ENCODE measurements at places on chromosomes 3 and 15.

DNA sequence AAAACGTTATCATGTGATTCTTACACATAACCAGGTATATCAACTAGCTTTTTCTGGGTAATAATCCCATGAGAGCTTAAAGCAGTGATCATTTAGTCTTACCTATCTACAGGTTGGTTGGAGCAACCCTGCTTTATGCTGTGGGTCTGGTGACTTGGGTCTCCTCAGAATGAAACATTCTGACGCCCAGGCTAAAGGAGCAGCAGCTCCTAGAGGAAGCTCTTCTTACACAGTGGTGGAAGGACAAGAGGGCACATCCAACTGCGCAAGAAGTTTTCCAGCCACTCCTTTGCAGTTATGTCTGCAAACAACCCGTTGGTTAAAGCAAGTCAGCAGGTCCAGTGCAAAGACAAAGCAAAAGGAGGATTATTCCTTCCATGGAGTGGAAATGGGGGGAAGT lies 377.5 kb downstream of the EDEM1 start:
- DNase-seq, result no peak

GRCh38 chr3:112555535-112556170 lies 6.1 kb downstream of the ATG3 start:
- DNase-seq, result no peak

DNA sequence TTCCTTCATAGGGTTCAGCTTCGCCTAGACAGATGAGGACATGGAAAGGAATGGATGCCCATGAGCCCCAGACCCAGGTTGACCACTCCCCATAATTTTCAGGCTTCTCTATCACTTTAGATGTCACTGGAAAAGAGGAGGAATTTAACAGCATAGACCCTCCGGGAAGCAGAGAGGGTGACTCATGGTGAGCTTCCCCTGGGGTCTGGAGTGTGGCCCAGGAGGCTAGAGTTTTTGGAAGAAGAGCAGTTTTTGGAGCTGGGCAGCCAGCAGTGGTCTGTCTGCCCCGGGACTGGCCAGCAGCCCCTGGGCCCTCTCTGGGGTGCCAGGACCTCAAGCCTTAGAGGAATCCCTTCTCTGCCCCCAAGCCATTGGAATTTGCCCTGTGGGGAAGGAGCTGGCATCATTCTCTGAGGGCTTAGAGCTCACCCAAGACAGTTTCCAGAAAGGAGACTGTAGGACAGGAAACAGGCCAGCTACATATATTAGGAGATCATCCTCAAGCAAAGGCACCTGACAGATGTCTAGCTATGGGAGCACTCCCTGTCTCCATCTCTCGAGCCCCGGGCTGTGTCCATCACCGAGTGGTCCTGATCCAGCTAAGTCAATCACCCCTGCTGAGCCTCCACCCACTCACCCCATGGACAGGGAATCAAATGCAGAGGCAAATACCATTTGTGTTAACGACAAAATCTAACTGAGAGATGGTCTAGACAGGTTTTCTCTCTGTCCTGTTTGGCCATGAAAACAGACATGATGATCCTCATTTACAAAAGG lies 67.3 kb downstream of the MEGF11 start:
- DNase-seq, result no peak

DNA sequence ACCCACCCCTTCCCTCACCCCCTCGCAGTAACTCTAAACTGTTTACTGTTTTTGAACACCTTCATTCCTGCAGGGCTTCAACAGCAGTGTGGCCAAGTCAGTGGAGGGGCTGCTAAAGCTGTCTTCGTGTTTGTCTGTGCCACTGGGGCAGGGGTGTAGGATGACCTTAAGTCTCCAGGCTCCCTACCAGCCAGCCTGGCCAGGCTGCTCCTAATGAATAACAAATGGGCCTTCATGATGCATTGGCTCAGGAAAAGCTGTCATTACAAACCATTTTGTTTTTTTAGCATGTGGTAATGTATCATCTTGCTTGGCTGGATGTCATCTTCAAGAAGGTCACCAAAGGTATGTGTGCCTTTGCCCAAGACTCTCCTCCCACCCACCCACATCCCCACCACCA lies 372.2 kb upstream of the WNT5A start:
- no peak for DNase-seq

DNA sequence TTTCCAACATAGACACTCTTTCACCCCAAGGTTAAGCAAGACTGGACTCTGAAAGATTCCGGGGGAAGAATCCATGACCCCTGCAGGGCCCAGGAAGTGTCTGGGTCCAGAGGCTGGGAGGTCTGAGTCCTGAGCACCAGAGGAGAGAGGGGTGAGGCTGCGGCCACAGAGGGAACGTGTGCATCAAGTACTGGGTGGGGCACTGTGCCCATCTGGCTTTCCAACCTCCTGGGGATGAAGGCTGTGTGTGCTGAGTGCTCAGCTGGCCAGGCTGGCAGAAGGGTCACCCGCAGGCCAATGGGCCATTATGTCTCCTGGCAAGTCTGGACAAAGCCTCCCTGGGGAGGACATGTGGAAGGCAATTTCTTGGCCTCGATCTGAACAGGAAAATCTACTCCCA lies 3.3 kb downstream of the CHRNA3 start:
- DNase-seq, result no peak
